NCI-H1930 (cell line): ENCODE measurements at places on chromosomes 1 and 21.

- no peak for DNase-seq
These were observed 90.2 kb upstream of the PPM1J start for GRCh38 chr1:112805155-112805853.

DNA sequence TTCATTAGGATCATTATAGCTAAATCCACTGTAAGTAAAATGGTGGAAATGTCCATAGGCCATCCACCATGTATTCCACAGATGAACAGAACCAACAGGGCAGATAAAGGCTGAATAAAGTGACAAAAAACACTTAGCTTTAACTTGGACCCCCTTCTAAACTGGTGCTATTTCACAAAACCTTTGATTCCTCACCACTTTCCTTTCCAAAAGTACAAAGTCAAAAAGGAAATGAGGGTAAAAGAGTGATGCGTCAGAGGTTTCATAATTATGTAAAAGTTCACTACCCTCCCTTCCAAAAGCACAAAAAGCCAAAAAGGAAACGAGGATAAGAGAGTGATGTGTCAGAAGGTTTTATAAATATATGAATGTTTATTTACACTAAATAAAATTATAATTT is 172.2 kb downstream of the TBX15 start:
- no peak for DNase-seq

GRCh38 chr1:224733027-224733911 is 117.2 kb downstream of the CNIH3 start:
- DNase-seq, result no peak

DNA sequence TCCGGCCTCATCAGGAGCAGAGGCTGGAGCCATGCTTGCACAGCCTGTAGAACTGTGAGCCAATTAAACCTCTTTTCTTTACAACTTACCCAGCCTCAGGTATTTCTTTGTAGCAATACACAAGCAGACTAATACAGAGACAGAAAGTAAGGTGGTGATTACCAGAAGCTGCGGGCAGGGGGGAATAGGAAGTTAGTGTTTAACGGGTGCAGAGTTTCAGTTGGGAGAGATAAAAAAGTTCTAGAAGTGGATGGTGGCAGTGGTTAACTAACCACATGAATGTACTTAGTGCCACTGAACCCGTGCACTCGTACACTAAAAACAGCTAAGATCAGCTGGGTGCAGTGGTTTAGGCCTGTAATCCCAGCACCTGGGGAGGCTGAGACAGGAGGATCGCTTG is 80.4 kb upstream of the TARDBP start:
- DNase-seq, result no peak

GRCh38 chr1:19907456-19907855 is 16.0 kb downstream of the PLA2G2E start:
- DNase-seq, result no peak

DNA sequence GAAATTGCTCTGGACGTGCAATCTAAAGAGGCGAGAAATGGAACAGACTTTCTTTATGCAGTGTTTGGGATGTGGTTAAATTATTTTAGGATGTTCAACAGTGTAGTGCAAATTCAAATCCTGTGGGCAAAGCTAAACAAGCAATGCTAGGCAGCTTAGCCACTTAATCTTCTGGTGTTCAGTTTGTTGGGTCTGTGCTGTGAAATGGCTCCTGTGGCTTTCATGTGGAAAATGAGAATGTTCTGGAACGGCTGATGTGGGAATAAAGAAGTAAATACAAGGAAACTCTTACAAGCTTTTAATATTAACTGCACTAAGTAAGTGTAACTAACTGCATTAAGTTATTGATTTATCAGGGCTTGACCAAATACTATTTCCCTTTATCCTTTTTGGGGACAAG is 766.6 kb downstream of the ADGRL2 start:
- DNase-seq, result no peak
